Glutamatergic neuron (in vitro differentiated cells): ENCODE measurements at places on chromosomes 4 and X. TPM values are rescaled to one million over a fixed set of nuclear protein-coding genes. Genes with fewer than 3 reads are reported as not detected.

PITX2 gene
- total RNA-seq, result 1.3 TPM

- DNase-seq, result no peak
Observed at GRCh38 chr4:141713771-141714445, 77.5 kb downstream of the IL15 start.

TMEM47 gene
- 2.8 TPM for total RNA-seq

GAGE1 gene
- total RNA-seq, result not detected

GRCh38 chr4:70660106-70660505, 6.2 kb downstream of the JCHAIN start:
- no peak for DNase-seq

FAM236A gene
- not detected for total RNA-seq

GRCh38 chr4:17490575-17491059, 21.3 kb downstream of the QDPR start:
- no peak for DNase-seq

TMEM150C gene
- total RNA-seq, result 5.1 TPM

GRCh38 chrX:32176510-32176909, 1034.8 kb downstream of the DMD start:
- no peak for DNase-seq

QRFPR gene
- not detected for total RNA-seq

GRCh38 chrX:55161581-55161980, 58.6 kb upstream of the PAGE5 start:
- DNase-seq, result no peak

- DNase-seq, result no peak
Observed at GRCh38 chr4:139576219-139576618, 20.2 kb upstream of the SETD7 start.

DNA sequence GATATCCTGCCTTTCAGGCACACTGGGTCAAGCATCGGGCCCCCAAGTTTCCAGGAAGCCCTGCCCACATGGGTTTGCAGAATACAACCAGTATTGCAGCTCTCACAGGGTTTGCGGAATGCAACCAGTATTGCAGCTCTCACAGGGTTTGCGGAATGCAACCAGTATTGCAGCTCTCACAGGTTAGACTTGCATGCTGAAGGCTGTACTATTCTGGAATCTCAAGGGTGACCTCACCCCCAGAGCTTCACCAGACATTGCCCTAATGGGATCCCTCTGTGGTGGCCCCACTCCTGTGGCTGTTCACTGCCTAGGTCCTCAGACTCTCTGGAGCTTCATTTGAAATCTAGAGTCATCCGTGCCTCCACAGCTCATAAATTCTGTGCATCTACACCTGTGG, 640.7 kb upstream of the ATOH1 start:
- no peak for DNase-seq

- DNase-seq, result no peak
Observed at GRCh38 chr4:71765350-71765749, 18.5 kb downstream of the GC start.

PRPS1 gene
- 31.8 TPM for total RNA-seq

GLRA3 gene
- not detected for total RNA-seq

CCKAR gene
- total RNA-seq, result not detected

DNA sequence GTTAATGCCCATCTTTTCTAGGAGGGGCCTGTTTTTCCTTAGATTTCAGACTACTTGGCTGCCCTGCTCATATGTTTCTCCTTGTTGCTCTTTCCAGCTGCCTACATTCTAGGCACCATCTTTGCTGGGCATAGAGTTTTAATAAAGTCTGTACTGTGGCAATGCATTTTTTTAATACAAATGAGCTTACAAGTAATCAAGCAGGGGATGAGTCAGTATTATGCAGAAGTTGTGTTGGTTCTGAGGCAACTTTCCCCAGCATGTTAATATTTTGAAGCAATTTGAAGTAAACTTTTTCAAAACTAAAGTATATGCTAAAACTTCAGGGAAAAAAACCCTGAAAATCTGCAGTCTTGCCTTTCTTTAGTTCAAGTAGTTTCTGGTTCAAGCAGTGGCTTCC, 372.0 kb upstream of the GATB start:
- no peak for DNase-seq

DNA sequence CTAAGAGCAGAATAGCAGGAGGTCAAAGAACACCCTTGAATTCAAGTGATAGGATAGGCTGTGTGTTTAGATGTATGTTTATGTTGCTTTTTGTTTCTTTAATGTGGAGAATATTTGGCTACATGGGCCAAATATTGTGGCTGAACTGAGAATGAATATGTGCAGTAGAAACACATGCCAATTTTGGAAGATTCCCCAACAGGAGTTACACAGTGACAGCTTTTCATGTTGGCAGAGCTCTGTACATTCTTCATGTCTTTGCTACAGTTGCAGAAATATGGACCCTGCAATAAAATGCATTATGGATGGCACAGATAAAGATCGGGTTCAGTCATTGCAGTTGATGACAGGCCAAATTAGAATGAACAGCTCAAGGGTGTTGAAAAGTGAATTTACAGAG, 82.8 kb upstream of the SLC4A4 start:
- DNase-seq, result no peak

SERPINA7 gene
- not detected for total RNA-seq

HSD17B13 gene
- total RNA-seq, result 0.25 TPM

DNA sequence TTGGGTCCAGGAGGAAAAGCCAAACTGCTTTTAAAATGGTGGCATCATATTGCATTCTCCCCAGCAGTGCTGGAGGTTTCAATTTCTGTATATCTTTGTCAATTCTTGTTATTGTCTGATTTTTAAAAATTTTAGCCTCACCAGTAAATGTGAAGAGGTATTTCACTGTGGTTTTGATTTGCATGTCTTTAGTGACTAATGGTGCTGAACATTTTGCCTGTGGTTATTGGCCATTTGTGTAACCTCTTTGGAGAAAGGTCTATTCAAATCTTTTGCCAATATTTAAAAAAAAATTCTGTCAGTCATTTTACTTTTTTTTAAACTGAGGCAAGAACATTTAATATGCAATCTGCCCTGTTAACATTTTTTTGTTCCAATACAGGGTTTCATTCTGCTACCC, 322.1 kb downstream of the TLL1 start:
- DNase-seq, result no peak

DNA sequence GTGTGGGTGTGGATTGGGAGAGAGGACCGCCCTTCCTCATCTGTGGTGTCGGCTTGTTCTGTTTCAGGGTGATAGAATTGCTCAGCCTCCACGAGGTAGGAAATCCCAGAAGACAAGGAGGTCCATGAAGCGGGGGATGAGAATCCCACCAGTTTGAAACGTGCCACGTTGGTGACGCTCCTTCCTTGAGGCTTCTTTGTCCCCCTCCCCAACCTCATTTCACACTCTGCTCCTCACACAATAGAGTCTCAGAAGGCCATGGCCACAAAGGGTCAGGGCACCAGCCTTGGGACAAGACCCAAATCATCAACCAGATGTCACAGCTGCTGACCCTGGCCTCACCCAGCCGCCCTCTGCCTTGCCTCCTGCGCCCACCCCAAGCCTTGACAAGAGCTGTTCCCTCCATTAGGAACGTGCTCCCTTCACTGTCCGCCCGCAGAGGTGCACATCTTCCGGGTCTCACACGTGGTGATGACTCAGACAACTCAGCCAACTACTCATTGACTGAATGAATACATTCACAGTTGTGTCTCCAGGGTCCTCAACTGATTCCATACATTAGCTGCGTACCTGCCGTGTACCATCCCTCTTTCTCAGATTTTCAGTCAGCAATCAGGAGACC, 18.3 kb downstream of the BLOC1S4 start:
- no peak for DNase-seq

DNA sequence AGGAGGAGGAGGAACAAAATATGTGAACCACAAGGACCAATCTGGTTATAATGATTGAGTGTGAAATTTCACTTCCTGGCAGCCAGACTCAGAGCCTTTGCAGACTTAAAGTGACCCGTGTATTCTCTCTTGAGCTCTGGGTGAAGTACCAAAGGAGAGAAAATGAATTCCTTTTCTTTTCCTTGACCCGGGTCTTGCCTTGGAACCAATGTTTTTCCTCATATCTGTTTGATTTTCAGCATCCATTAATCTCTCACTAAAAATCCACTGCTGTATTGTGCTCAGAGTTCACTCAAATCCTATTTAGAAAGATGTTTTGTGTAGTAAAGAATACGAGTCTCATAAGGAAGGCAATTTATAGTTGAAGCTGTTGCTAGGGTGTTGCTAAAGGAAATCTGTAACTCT, 78.3 kb upstream of the C1QTNF7 start:
- no peak for DNase-seq

DNA sequence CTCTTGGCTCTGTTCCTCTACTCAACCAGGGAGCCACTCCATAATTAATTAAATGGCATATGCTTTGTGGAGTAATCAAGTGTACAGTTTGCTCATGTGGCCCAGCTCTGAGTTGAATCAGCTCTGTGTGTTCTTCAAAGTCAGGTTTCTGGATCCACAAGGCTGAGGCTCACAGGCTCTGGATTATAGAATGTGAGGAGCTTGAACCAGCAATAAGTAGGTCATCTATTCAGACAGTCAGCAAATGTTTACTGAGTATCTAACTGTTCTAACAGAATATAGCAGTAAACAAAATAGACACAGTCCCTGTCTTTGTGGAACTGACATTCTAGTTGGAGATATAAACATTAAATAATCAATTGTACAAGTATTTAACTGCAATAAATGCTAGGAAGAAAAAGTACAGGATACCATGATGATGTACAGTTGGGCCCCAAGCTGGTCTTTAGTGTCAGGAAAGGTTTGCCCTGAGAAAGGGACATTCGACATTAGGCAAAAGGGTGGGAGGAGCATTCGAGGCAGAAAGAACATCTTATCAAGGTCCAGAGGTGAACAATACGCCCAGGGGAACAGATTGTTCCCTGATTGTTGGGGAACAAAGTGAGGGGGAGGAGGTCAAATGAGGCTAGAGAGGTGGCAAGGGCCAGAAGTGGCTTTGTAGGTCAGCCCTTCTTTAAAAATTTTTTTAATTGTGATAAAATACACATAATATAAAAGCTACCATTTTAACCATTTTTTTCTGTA, 20.5 kb upstream of the TSR2 start:
- no peak for DNase-seq

OPHN1 gene
- total RNA-seq, result 7.8 TPM

DNA sequence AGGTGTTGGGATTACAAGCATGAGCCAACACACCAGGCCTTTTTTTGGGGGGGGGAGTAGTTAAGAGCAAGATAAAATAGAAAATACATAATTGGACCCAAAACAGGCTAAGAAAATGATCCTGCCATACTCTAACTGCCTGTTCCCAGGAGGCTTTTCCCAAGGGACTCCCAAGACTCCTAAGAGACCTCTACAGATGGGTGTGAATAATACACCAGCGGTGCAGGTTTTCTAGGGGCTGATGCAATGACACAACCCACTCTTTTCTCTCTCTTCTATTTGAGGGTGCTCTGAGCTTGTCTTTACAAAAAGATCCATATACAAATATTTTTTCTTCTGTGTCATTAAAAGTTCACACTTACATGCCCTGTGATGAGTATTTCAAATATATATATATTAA, 116.9 kb downstream of the RASL11B start:
- DNase-seq, result no peak

- DNase-seq, result no peak
Observed at GRCh38 chr4:151671541-151672059, 89.2 kb downstream of the GATB start.

GRCh38 chr4:32697281-32697814, 1977.2 kb downstream of the PCDH7 start:
- no peak for DNase-seq

PLS3 gene
- total RNA-seq, result 17.8 TPM

- peak; percentile 89 for DNase-seq
Observed at GRCh38 chrX:118839334-118839958, 15.8 kb downstream of the ZCCHC12 start.

DNA sequence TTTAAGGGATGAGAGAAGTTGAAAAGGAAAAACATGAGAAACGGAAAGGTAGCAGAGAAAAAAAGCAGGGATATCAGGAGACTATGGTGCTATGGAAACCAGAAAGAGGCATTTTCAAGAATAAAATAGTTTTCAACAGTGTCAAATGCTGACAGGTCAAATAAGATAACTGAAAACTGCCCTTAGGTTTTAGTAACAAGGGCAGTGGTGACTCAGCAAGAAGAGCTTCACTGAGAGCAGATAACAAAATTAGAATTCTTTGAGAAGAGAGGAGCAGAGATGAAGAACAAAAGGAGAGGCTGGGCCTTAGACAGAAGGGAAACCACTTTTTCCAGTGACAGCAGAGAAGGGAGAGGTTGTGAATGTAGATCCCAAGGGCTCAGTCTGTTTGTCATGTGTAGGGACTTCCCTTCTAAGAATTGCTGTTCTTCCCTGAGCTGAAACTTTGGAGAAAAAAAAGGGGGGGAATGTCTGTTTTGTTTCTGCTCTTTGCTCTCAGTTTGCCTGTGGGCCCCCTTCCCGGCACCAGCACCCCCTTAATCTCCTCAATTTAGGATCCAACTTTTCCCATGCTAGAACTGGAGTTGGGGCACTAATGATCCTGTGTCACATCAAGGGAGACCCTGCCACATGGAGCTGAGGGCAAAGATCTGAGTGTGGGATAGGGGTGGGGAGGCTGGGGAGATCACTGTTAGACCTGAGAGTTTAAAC, 26.8 kb upstream of the MAGEA10 start:
- DNase-seq, result no peak

MEPE gene
- not detected for total RNA-seq

DNA sequence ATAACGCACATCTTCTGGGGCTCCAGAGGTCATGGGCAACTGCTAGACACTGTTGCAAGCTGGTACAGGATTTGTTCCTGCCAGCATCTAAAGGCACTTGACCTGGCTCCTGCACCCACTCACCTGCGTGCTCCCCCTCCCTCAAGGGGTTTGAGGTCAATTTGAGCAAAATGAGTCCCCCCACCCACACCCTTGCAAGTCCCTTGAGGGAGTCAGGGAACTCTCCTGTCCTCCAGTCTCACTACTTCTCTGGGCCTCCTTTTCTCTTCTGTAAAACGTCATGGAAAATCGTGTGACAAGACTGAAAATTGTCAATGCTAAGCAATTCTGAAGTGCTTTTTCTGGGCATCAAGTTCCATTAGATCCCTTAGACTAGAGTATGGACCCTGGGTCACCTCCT, 39.9 kb upstream of the PGK1 start:
- no peak for DNase-seq

SLC2A9 gene
- total RNA-seq, result not detected

HEPH gene
- total RNA-seq, result 2.2 TPM

DNA sequence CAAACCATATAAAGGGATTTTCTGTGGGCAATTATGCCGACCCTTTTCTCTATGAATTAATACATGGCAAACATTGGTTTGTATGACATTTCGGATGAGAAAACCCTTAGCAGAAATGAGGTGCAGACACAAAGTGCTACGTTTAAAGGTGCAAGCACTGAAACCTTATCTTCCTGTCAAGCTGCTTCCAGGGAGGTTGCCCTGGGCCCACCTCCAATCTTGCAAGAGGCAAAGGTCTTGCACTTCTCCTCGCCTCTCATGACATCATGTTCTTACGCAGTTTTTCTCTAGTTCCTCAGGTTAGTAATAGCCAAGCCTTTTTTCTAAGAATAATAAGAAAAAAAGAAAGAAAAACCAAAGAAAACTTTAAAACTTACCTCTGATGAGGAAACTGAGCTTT, 220.1 kb downstream of the DHX15 start:
- DNase-seq, result no peak

NMU gene
- total RNA-seq, result 9.4 TPM

- DNase-seq, result no peak
Observed at GRCh38 chrX:96424007-96424406, 260.6 kb upstream of the DIAPH2 start.
